Stimulated activated CD8-positive, alpha-beta memory T cell treated with anti-CD3 and anti-CD28 coated beads, Interleukin-4, amount 100 ng/mL, for 1 hour (primary cell): ENCODE measurements at places on chromosomes 1 and 21.
A peak's percentile ranks its signal among the peaks of the same experiment; 100 is the strongest.

DNA sequence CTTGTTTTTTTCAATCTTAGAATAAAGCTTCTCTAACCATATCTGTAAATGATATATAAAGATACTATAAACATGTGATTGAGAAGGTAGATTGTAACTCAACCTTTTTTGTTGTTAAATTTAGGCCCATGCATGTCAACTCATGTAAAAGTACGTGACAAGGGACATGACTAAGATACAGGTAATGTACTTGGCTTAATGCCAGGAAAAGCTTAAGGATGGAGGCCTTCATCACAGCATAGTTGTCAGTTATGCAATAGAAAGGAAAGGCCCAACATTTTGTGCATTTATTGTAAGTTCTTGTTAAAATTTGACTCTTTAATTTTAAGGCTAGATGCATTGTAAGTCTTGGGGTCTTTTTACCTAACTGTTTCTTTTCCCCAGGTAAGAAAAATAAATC lies 305.1 kb downstream of the LTN1 start:
- DNase-seq, result no peak

- DNase-seq, result no peak
These were observed 11.6 kb upstream of the RD3 start for GRCh38 chr1:211503542-211503941.

DNA sequence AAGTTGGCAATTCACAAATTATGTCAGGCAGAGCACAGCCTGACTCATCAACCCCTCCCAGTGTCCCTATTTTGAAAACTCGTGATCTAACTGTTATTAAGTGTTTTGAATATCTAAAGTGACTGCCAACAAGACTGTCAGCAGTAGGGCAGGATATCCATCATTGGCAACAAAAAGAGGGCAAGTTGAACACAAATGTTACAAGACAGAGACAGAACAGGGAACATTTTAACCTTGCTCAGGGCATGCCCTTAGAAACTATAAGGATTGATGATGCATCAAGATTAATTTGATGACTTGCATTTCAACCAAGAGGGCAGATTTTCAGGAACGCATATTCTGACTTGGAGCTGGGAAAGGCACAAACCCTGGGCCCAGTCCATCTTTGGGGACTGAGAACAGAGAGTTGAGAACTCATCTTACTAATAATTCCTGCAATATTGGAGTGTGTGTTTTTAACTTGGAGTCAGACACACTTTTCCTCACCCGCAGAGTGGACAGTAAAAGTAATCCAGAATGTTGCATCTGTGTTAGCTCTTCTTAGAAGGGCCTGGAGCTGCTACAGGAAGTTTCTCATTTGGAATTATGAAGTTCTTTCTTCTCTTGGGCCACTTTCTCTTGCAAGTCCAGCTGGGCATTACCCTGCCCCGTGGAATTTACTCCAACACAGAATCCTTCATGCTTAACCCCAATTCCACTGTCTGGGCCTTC lies 317.2 kb downstream of the LTN1 start:
- no peak for DNase-seq

GRCh38 chr1:15029036-15029435 lies 124.5 kb upstream of the TMEM51 start:
- DNase-seq, result no peak

DNA sequence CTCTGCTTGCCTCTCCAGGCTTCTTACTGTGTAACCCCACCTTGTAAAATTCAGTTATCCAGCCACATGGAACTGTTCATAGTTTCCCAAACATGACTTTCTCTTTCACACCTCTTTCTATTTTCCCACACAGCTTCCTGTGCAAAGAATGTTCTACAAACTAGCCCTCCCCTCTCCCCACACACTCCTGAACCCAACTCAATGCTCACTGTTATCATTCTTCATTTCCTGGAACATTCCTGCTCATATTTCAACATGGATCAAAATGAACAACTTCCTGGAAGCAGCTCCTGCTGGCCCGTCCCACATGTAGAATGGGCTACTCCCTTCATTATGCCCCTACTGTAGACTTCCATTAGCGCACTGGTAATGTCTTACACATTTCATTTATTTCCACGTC lies 7.5 kb upstream of the HSD11B1 start:
- no peak for DNase-seq

DNA sequence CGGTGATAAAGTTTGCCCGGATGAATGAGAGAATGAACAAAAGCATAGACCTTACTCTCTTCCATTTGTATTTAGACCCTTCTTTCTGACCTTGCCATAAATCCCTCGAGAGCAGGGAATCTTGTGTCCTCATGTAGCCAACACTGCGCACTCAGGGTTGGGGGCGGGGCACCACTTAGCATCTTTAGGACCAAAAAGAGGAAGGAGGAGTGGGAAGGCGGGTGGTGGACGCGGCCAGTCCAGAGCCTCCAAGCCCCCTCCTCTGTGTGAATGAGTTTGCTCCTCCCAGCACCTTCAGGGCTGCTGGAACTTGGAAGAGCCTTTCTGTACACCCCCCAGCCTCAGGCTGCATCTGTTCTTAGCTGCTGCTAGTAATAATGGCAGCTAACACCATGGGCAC lies 141.9 kb upstream of the TMEM51 start:
- DNase-seq, result no peak

- DNase-seq, result peak; percentile 65
These were observed 618 bp downstream of the TRAPPC10 start for GRCh38 chr21:44012474-44013379.

DNA sequence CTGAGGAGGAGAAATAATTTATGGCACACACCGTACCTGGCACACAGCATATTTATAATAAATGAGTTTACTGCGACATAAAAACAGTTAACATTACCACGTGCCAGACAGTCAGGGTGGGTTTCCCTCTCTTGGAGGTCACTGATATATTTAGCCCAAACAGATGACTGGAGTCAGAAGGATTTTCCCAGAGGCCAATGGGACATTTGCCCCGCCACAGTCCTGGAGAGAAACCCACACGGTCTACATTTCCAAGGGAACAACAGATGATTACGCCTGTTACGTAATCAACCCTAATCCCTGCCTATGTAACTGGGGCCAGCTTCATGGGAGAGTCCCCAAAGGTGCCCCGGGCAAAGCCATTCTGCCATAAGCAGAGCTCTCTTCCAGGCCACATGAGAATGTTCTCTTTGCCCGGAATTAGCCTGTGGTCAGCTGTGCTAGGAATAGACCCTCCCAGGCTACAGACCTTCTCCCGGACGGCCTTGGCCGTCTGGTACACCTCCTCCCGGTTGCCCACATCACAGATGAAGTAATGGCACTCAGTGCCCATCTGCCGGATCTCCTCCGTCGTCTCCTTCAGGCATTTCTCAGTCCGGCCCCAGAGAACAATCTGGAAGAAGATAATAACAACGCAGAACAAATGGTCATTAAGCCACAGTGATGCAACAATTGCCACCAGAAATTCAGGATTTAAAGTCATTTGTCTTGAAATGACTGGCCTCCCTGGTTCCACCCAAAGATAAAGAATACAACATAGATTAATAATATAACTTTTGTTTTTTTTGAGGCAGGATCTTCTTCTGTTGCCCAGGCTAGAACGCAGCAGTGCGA lies 37.7 kb downstream of the DHRS3 start:
- no peak for DNase-seq

GRCh38 chr1:94807742-94808491 lies 12.2 kb upstream of the SLC44A3 start:
- DNase-seq, result no peak

DNA sequence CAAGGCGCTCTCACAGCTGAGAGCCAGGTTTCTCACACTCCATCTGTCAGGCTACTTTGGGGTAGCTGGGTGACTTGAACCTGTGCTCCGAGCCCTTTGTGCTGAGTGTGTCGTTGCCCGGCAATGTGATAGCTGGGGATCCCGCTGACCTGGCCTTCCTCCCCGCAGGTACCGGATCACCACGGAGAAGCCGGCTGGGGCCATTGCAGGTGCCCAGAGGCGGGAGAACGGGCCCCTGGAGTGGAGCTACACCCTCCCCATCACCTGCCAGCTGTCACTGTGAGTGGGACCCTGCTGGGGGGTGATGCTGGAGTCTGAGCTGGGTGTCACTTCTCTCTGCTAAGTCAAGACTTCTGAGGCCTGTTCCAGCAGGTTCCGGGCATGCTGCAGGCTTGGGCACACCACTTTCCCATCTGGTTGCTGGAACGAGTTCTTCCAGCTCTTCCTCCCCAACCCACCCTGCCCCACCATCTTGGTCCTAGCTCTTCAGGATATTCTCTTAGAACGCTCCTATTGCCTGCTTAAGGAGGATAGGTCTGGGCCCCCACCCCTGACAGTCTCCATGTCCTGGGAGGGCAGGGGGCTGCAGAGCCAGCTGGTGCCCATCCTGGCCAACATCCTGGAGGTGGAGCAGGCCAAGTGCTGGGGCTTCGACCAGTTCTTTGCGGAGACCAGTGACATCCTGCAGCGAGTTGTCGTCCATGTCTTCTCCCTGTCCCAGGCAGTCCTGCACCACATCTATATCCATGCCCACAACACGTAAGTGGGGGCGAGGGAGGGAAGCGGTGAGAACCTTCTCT lies 7.5 kb downstream of the IKBKE start:
- no peak for DNase-seq

DNA sequence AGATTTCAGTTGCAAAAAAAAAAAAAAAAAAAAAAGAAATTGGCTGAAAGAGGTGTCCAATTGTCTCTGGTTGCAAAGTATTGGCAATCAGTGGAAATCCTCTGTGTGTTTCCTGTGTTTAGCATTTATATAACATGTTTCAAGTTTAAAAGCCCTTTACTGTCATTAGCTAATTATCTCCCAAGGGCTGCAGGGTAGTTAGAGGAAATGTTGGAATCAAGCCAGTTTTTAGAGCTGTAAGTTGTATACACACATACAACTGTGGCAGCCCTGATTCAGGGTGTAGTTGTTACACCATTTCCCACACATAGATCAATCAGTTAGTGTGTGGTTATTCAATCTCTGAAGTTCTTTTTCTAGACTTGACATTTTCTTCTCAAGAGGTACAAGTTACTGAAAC lies 8.9 kb upstream of the ZNF326 start:
- DNase-seq, result no peak

- DNase-seq, result no peak
These were observed 29.1 kb downstream of the EVI5 start for GRCh38 chr1:92755541-92756461.

GRCh38 chr1:182229921-182230491 lies 161.6 kb downstream of the GLUL start:
- no peak for DNase-seq

GRCh38 chr1:9294910-9295636 lies 2.4 kb downstream of the SPSB1 start:
- no peak for DNase-seq

GRCh38 chr1:116725798-116726197 lies 28.4 kb upstream of the CD2 start:
- no peak for DNase-seq

GRCh38 chr1:216183007-216183406 lies 240.2 kb downstream of the USH2A start:
- no peak for DNase-seq

- no peak for DNase-seq
These were observed 179.2 kb upstream of the FMN2 start for GRCh38 chr1:239912471-239912870.

DNA sequence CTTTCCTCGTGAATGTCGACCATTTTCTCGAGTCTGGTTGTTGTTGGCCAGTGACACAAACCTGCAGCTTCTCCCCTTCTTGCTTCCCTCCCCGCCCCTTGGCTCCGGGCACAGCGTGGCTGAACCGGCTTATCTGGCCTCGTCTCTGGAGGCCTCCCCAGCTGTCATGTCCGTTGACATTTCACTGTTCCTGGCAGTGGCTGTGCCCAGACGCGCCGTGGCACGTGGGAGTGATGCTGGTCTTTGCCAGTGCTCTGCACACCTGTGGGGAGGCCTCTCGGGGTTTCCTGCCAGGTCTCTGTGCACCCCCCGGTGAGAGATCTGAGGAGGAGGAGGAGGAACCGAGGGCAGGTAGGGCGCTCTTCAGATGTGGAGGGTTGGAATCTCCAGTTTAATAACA lies 23.7 kb downstream of the SKI start:
- no peak for DNase-seq

- no peak for DNase-seq
These were observed 50.3 kb upstream of the USP1 start for GRCh38 chr1:62386351-62387121.

- no peak for DNase-seq
These were observed 66.0 kb downstream of the SYDE2 start for GRCh38 chr1:85134583-85135391.

- DNase-seq, result no peak
These were observed 67.8 kb downstream of the NID1 start for GRCh38 chr1:235997049-235997448.

DNA sequence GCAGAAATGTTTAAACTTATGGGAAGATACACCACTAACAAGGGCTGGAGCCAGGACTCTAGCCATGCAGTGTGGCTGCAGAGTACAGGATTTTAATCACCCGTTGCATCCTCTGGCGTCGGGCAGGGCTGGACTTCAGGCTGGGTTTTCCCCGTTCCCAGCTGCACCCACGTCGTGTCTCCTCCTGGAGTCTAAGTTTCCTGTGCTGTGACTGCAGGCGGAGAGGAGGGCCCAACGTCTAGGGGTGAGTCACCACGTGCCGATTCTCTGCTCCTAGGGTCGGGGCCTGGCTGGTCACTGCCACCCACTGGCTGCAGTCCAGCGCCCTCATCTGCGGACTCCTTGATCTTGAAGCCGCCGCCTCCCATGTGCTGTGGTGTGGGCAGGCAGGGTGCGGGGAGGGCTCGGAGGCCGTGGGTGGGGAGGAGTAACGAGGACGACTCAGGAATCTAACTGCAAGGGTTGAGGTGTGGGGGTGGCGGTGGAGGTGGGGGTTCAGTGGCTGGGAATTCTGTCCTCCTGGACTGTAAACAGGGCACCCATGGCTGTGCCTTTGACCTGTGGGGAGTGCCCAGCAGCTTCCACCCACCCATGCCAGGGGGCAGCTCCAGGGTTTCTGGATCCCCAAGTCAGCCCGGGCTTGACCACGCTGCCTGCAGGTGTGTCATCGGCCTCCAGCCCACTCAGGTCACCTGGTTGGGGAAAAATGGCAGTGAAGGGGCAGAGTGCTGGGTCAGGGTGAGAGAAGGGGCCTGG lies 77.8 kb downstream of the ALPL start:
- no peak for DNase-seq

GRCh38 chr1:33384040-33384812 lies 46.7 kb downstream of the PHC2 start:
- no peak for DNase-seq

DNA sequence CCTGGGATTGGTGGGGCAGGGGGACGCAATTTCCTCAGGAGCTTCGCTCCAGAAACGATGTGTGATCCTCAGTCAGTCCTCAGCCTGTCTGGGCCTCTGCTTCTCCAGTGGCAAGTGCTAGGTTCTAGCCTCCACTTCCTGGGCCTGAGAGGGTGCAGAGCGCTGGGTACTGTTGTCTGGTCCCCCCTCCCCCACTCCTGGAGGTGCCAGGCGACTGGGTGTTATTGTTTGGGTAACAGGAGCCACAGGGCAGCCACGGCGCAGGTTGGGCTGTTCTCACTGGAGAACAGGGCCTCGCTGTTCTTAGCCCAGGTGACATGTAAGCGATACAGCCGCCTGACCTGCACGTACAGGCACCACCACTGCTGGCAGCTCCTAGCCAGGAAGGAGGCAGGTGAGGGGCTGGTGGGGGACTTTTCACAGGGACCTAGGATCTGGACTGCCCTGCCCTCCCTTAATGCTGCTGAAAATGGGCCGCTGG lies 2.1 kb downstream of the RPS6KA1 start:
- DNase-seq, result no peak

- no peak for DNase-seq
These were observed 3.7 kb downstream of the FOXD3 start for GRCh38 chr1:63326106-63326472.

GRCh38 chr1:183019860-183020259 lies 3.4 kb upstream of the LAMC1 start:
- no peak for DNase-seq

- no peak for DNase-seq
These were observed 6.9 kb downstream of the MX2 start for GRCh38 chr21:41368735-41369104.

- no peak for DNase-seq
These were observed 207.6 kb upstream of the HMCN1 start for GRCh38 chr1:185526344-185527307.
